Activated CD4-positive, CD25-positive, alpha-beta regulatory T cell (primary cell): ENCODE measurements at places on chromosomes 6 and 20.

GRCh38 chr6:33837971-33838665 lies 34.3 kb upstream of the MLN start:
- no peak for DNase-seq

DNA sequence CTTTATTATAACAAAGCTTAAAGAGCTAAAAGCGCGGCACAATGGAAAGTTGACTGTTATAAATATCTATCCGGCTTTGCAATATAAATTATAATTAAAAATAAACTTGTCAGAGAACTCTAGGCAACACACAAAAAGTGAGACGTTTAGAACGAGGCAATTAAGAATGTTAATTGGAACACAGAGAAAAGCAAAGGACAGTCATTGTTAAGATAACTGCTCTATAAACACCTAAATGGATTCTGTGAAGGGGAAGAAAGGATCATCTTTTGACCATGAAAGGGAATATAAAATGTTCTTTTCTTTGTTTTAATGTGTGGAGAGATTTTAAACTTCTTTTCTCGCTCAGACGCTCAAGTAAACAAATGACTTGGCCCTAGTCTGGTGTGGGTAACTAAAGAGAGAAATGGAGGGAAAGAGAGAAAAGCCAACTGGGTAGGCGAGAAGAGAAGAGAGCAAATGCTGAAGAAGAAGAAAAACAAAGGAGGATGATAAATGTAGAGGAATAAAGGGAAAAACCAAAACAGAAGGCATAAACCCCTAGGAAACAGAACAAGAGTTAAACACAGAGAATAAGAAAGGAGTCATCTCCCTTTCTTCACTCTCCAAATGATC lies 9.3 kb upstream of the SALL4 start:
- no peak for DNase-seq

DNA sequence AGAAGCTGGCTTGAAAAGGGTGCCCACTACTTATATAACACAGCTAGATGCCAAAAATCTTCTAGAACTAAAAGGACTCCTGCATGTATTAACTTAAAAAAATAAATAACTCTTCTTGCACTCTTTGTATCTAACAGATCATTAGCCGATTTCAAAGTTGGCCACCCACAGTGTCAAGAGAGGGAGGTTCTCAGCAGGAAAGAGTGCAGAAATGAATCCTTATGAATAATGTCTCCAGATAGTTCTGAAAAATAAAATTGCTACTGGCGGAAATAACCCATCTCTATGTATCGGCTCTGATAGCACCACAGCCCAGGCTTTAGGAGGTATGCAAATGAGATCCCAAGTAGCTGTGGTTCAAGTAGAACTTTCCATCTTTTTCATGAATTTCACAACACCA lies 232.7 kb downstream of the PHF3 start:
- DNase-seq, result no peak

DNA sequence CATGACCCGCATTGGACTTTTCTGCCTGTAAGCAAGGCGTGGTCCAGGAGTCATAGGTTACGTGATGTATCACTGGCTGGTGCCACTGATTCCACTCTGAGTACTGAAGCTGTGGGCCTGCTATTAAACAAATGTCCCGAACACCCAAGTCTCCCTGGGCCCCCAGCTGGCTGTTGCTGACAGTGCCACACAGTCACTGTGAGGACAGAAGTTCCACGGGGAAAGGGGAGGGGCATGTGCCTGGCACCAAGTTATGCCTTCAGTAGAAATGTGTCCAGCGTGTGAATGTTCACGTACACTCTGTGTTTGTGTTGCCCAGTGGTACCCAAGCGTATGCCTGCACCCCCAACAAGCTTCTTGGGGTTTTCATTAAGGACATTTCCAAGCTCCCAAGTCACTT lies 171.4 kb upstream of the QKI start:
- DNase-seq, result no peak

GRCh38 chr20:63696628-63697356 lies at the start of gene TNFRSF6B:
Gene TNFRSF6B, plus strand, starts transcription at chr20:63696652. Its CDS starts 116 bp downstream, at chr20:63696768.
- no peak for DNase-seq

DNA sequence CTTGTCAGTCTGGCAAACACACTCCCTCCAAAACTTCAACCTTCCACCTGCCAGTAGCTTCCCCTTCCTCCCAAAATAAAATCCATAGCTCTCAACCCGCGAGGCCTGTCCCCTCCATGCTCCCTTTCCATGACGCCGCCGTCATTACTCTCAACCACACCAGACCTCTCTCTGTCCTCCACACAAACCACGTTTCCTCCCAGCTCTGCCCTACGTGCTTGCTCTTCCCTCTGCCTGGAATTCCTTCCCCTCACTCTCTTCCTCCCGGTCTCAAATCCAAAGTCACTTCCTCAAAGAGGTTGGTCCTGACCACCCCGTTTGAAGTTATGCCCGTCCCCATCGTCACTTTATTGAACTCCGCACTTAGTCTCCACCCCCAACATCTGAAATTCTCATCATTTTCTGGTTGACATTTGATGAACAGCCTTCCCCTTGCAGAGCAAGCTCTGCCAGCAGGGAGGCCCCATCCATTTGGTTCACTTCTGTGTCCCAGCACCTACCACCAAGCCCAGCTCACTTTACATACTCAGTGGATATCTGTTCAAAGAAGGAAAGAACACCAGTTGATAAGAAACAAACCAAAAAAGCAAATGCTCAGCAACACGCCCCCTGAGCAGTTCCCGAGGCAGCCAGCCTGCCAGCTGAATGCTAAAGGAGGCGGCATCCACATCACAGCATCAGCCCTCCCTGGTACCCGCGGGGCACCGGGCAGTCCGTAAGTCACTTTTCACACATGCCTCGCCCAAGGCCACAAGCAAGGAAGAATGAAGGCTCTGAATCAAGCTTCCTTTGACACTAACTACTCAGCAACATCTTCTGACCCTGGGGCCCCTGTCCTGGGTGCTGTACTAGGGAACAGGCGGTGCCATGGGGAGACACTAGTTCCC lies 125.0 kb downstream of the NFATC2 start:
- no peak for DNase-seq

DNA sequence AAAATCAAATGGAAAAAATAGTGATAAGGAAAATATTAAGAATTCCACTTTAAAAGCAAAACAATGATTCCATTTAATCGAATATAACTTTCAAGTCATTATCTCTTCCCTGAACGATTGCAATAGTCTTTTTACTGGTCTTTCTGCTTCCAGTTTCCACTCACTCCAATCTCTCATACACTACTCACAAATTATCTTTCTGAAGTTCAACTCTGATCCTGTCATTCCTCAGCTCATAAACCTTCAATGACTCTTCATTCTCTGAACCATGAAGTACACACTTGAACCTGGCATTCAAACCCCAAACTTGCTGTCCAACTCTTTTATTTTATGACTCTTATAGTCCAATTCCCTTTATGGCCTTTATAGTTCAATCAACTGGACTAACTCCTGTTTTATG lies 304.1 kb upstream of the TCF21 start:
- DNase-seq, result no peak

DNA sequence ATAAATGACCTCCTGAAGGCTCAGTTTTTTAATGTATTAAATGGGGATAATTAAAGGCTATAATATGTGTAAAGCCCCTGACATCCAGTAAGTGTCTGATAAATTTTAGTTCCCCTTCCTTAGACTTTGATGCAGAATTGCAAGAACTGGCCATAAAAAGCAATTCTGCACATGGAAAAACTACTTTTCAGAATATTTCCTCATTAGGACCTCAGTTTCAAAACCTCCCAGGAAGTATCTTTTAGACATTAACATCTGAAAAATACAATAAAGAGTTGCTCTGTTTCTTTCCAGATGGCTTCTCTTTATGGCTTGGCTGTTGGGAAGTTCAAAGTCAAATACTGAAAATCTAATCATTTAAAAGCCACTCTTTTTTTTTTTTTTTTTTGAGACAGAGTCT lies 106.3 kb upstream of the ZNF217 start:
- DNase-seq, result no peak

- no peak for DNase-seq
These were observed 63.7 kb downstream of the GPX5 start for GRCh38 chr6:28589234-28589956.

GRCh38 chr6:15987569-15987968 lies 141.3 kb upstream of the MYLIP start:
- DNase-seq, result no peak

- no peak for DNase-seq
These were observed 112.7 kb downstream of the ISM1 start for GRCh38 chr20:13333793-13334192.

- peak; percentile 26 for DNase-seq
These were observed 33.0 kb upstream of the POU5F1 start for GRCh38 chr6:31203345-31203979.

- DNase-seq, result no peak
These were observed 65.4 kb downstream of the HIVEP2 start for GRCh38 chr6:142879527-142879926.

DNA sequence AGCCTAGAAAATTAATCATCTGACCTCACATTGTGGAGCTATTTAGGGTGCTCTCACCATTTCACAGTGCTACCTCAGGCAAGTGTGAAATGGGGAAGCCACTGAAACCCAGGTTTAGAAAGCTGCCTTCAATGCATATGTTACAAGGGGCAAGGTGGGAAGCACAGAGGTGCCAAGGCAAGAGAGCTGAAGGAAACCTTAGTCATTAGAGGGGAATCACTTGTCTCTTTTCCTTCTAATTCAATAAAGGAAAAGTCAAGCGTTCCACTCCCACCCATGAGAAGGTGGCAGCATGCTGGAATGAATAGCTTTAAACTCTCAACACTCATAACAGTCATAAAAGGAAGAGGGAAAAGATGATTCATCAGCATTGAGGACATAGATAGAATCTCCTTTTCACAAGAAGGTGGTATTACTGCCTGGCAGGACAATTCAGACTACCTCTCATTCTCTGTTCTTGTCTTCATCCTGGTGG lies 251.9 kb upstream of the IRAK1BP1 start:
- no peak for DNase-seq

DNA sequence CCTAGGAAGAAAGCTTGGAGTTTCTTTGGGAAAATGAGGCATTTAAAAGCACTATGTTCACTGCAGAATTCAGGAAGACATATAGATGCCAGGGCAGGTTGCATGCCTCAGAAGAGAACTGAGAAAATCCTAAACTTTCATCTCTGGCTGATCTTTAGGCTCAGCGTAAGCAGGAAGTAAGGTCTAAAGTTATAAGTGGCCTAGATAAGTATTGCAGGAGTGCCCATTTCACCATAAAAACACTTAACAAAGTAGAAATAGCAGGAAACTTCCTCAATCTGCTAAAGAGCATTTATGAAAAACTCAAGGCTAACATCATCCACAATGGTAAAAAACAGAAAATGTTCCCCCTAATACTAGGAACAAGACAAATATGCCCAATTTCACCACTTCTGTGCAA lies 320.3 kb downstream of the BMP2 start:
- no peak for DNase-seq

DNA sequence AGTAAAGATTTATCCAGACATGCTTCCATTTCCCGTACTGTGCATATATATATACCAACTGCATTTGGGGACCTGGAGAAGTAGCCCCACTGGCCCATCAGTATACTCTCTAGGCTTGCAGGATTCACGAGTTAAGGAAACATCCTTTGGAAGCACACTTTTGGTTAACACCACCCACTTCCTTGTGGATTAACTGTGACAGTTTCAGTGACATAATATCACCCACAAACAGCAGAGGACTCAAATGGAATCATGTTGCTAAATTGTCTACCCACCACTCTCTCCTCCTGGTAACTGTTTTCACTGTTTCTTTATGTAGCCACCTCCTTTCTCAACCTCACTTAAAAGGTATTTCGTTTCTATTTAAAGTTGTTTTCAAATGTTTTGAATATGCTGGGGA lies 55.0 kb downstream of the PROKR2 start:
- DNase-seq, result no peak

GRCh38 chr6:15770347-15771143 lies 107.7 kb upstream of the DTNBP1 start:
- DNase-seq, result no peak

GRCh38 chr6:165231581-165232561 lies 77.5 kb downstream of the C6orf118 start:
- no peak for DNase-seq

DNA sequence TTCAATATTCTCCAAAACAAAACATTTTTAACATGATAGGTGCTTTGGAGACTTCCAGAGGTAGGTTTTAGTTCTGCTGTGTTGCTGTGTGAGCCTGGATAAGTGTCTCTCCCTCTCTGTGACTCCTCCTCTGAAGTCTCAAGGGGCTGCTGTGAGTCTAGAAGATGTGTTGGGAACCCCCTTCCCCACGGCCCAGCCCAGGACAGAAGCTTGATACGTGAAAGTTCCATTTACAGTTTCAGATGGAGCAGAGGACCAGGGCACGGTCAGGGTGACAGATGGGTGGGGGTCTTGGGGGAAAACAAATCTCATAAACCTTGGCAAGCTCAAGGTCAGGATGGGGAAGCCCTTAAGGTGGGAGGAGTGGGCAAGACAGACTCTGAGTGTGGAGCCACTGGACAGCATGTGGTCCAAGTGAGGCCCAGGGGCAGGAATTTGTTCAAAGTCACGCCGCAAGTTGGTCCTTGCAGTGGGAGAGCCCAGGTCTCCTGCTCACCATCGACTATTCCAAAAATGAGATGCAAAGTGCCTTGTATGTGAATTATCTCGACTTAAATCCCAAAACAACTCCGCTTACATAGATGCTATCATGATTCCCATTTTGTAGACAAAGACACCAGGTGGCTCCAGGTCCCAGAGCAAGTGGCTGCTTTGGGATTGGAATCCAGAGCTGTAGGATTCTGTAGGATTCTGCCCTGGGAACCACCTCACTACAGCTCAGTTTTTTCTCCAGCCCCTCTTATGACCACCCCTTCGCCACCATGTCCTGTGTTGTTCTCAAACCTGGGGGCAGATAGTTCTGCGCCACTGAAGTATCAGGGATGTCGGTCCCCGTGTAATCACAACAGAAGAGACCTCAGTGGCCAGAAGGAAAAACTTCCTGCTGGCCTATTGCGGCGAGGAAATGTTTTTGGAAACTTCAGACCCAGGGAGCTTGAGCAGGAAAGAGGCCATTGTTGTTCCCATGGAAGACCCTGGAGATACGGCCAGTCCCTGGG lies 1.9 kb downstream of the TGM2 start:
- DNase-seq, result no peak

GRCh38 chr6:257031-257725 lies 35.1 kb upstream of the DUSP22 start:
- DNase-seq, result no peak

GRCh38 chr6:139990026-139990686 lies 615.7 kb upstream of the CITED2 start:
- no peak for DNase-seq

GRCh38 chr20:40442181-40442963 lies 246.7 kb downstream of the MAFB start:
- DNase-seq, result no peak

DNA sequence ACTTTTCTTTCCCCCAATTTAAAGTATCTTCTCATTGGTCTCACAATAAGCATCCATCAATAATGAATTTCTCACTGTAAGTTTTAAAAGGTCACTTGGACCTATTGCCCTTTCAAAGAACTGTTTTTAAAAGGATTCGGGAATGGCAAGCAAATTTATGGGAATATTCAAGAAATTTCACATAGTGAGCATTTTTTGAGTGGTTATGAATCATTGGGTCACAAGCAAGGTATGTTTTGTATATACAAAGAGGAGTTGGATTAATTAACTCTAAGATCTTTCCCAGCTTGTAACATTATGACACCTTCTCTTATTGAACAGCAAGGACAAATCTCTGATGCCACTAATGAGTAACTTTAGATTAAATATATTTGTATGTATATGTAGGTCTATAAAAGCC lies 165.0 kb downstream of the MOXD1 start:
- no peak for DNase-seq
